NCI-H446 treated with DMSO at 0.1 percent for 48 hours (cell line): ENCODE measurements at places on chromosomes 3 and 15.

- no peak for DNase-seq
Observed at GRCh38 chr3:27714146-27714526, 8.0 kb downstream of the EOMES start.

GRCh38 chr3:112751061-112751460 is 95.6 kb downstream of the CD200R1L start:
- no peak for DNase-seq

- no peak for DNase-seq
Observed at GRCh38 chr15:45714590-45715488, 80.0 kb downstream of the SQOR start.

DNA sequence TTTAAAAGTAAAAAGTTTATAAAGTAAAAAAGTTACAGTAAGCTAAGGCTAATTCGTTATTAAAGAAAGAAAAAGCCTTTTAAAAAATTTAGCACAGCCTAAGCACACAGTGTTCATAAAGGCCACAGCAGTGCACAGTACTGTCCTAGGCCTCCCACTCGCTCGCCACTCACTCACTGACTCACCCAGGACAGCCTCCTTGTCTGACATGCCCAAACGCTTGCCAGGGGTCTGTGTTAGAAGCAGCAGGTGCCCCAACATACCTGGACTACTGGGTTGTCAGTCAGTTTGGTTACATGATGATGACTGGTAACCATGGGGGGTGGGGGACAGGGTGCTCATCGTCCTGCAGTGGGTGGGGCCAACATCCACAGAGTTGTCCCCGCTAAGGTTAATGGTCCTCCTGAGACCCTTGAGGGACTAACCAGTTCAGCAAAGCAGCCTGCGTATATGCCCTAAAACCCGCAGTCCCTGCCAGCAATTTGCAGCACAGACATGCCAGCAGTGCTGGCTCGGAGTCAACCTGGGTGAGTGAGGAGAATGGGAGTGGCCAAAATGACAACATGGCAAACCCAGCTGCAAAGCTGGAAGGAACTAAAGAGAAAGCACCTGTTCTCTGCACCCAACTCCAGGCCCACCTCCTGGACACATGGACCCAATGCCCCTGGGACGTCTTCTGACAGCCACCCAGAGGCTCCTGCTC is 49.2 kb downstream of the CYFIP1 start:
- DNase-seq, result peak; percentile 20

- DNase-seq, result no peak
Observed at GRCh38 chr3:184636741-184637316, 75.0 kb downstream of the MAGEF1 start.

- no peak for DNase-seq
Observed at GRCh38 chr3:63934041-63934866, 22.1 kb upstream of the SCAANT1 start.

- DNase-seq, result peak; percentile 89
Observed at GRCh38 chr3:157872902-157873301, 233.3 kb downstream of the SHOX2 start.
